ENCODE measurements at places on chromosomes 16 and 17. TPM values are rescaled to one million over a fixed set of nuclear protein-coding genes. Genes with fewer than 3 reads are reported as not detected.

GRCh38 chr16:29702269-29702668, 23.3 kb downstream of the QPRT start:
- H3K4me1 ChIP-seq: peaks cover 22% of the 10 kb centered on the region
- H3K4me3 ChIP-seq: no peak overlapping the region
- H3K27me3 ChIP-seq: no peaks in the 10 kb centered on the region
- peak overlapping the region; percentile 59 for H3K27ac ChIP-seq
- H3K36me3 ChIP-seq: peaks cover 24% of the 10 kb centered on the region
- DNase-seq: no peak

DNA sequence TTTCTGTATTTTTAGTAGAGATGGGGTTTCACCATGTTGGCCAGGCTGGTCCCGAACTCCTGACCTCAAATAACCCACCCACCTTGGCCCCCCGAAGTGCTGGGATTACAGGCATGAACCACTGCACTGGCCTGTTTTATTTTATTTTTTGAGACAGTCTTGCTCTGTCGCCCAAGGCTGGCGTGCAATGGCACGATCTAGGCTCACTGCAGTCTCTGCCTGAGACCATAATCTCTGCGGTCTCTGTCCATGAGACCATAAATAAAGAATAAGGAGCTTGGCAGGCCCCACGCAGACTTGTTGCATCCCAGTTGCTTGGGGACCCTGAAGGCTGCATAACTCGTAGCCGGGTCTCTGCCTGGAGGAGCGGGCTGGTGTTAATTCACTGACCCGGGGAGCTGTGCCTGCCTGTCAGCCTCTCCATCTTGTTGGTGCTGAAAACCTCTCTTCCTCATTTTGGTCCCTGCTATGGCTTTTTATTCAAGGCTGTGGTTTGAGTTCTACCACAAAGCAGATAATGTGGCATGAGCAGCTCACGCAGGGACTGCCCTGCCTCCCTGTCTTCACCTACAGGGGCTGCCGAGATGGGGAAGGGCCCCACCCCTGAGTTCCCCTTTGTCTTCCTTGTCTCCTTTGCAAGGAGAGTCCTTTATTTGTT, 82.1 kb downstream of the MSI2 start:
- H3K36me3 ChIP-seq: peaks cover 21% of the 10 kb centered on the region
- no peak overlapping the region for H3K27ac ChIP-seq
- no peak for DNase-seq
- no peak overlapping the region for H3K4me3 ChIP-seq

DNA sequence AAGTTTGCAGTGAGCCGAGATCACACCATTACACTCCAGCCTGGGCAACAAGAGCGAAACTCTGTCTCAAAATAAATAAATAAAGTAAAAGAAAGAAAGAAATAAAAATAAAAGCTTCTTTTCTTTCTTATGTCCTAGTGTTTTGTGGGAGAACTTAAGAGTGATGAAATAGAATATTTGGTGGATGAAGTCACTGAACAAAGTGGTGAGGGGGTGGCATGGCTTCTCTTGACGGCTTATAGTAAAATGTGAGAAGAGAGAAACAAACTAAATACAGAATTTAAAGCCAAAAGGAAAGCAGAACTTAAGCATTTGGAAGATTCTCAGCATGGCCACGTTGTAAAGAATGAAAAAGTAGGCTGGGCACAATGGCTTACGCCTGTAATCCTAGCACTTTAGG, 15.3 kb downstream of the SGF29 start:
- DNase-seq: no peak
- no peak overlapping the region for H3K27ac ChIP-seq
- no peak overlapping the region for H3K4me3 ChIP-seq
- H3K36me3 ChIP-seq: peaks cover 22% of the 10 kb centered on the region

GRCh38 chr17:77898521-77899434, 59.7 kb upstream of the TNRC6C start:
- peaks cover 30% of the 10 kb centered on the region for H3K27me3 ChIP-seq
- H3K27ac ChIP-seq: no peak overlapping the region
- H3K4me3 ChIP-seq: no peak overlapping the region
- H3K36me3 ChIP-seq: no peaks in the 10 kb centered on the region
- H3K4me1 ChIP-seq: peaks cover 3% of the 10 kb centered on the region

- H3K4me3 ChIP-seq: no peak overlapping the region
- no peak for DNase-seq
- H3K4me1 ChIP-seq: no peaks in the 10 kb centered on the region
- H3K27me3 ChIP-seq: no peaks in the 10 kb centered on the region
- H3K27ac ChIP-seq: no peak overlapping the region
- no peaks in the 10 kb centered on the region for H3K36me3 ChIP-seq
Observed at GRCh38 chr16:4194661-4195060, 47.2 kb downstream of the SRL start.

GRCh38 chr17:12390631-12391030, 275.1 kb upstream of the MYOCD start:
- no peak for DNase-seq
- H3K27ac ChIP-seq: no peak overlapping the region
- no peaks in the 10 kb centered on the region for H3K36me3 ChIP-seq

- no peak overlapping the region for H3K27ac ChIP-seq
- no peak overlapping the region for H3K4me3 ChIP-seq
- peaks cover 35% of the 10 kb centered on the region for H3K36me3 ChIP-seq
- H3K27me3 ChIP-seq: no peaks in the 10 kb centered on the region
Observed at GRCh38 chr17:18928628-18929125, 23.3 kb upstream of the SLC5A10 start.

The CHP2 gene
- total RNA-seq: not detected

DNA sequence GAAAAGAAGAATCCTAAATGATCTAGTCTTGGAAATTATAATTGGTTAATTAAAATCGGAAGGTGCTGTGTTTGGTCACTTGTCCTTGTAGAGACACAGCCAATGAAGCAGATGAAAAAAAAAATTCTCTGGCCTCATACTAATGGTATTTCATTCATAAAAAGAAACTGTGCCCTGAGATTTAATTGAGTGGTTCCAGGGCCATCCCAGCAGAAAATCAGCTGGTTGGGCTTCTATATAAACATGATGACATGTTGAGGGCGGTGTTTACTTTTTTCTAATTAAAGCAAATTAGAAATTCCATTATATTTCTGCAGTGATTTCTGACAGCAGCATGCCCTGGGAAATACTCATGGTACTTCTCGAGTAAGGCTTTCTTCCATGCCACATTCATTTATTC, 191.9 kb upstream of the KCNJ16 start:
- DNase-seq: no peak
- H3K27me3 ChIP-seq: no peaks in the 10 kb centered on the region
- H3K36me3 ChIP-seq: peaks cover 2% of the 10 kb centered on the region
- H3K27ac ChIP-seq: no peak overlapping the region
- no peaks in the 10 kb centered on the region for H3K4me1 ChIP-seq

DNA sequence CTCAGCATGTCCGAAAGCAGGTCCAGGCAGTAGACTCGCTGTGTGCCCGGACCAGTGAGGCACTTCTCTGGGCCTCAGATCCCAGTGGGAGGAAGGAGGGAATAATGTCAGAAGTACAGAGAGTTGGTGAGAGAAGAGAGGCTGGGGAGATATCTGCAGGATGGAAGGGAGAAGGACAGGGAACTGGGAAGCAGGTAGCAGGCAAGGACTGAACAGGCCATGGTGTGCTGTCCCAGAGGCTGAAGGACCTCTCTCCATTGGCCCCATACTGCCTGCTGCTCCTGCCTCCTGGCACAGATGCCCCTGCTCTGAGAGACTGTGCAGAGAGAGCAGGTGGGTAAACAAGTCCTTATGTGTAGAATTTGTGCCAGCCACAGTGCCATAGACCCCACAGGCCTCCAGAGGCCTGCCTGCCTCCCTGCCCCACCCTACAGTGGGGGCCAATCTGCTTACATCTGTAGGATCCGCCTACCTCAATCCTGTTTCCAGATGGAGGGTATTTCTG, 34.2 kb upstream of the CRHR1 start:
- H3K27ac ChIP-seq: no peak overlapping the region
- peaks cover 82% of the 10 kb centered on the region for H3K27me3 ChIP-seq
- no peaks in the 10 kb centered on the region for H3K4me1 ChIP-seq
- DNase-seq: no peak
- H3K36me3 ChIP-seq: no peaks in the 10 kb centered on the region

DNA sequence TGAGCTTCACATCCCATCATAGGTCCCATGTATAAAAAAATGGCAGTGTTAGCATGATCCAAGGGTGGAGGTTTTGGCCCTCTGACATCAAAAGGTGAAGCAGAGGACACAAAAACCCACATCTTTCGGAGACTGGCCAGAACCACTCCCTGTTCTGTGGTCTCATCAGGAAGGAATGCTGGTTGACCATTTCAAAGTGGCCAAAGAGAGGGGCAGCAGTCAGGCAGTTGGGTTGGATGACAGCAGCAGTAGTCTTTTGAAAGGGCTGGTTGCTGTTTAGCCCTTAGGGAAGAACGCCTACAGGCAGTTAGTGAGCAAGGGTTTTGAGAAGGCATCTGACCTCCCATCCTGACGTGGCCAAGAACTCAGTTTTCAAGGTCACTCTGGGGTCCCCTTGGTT, 40.5 kb downstream of the LCMT1 start:
- peaks cover 7% of the 10 kb centered on the region for H3K27me3 ChIP-seq
- DNase-seq: no peak
- no peak overlapping the region for H3K27ac ChIP-seq
- H3K4me3 ChIP-seq: no peak overlapping the region
- peaks cover 10% of the 10 kb centered on the region for H3K4me1 ChIP-seq

DNA sequence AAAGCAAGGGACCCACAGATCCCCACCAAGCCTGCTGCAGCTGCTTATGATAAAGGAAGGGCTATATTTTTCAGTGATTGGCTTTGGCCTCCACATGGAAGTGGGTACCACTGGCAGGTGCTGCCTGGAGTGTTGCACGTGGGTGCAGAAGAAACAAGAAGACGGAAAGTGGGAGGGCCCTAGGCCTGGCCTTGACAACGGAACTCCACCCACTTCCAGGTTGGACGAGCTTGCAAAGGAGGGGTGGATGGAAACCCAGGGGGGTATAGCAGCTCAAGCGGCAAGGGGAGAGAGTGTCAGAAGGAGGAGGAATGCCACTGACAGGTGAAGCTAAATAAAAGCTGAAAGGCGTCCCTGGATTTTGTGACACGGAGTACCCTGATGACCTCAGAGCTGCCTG, 20.3 kb downstream of the TRIM25 start:
- H3K4me1 ChIP-seq: peaks cover 5% of the 10 kb centered on the region
- no peaks in the 10 kb centered on the region for H3K27me3 ChIP-seq
- H3K36me3 ChIP-seq: peaks cover 67% of the 10 kb centered on the region
- no peak overlapping the region for H3K27ac ChIP-seq
- DNase-seq: no peak

DNA sequence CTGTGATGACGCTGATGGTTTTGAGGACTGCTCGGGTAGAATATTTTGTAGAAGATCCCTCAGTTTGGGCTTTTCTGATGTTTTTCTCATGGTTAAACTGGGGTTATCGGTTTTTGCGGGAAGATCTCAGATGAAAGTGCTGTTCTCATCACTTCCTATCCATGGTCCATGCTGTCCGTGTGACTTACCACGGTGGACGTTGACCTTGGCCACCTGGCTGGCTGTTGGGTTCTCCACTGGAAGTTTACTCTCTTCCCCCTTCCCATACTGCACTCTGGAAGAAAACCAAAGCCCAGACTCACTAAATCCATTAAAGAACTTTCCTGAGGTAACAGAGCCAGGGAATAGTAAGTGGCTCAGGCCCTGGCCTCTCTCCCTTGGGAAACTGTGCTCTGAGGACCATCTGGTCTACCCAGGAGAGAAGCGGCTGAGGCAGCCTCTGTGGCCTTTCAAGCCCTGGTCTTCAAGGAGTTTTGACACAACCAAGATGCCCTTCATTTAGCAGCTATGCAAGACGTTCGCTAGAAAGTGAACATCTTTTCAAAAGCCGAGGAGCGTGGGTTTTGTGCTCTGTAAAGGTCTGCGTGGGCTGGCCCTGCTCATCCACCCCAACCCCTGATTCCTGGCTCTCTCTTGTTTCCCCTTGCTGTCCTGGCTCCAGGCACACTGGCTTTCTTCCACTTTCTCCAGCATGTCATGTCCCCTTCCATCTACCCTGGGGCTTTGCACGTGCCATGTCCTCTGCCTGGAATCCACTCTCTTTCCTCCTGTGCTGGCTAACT, 43.1 kb downstream of the IRF8 start:
- no peaks in the 10 kb centered on the region for H3K4me1 ChIP-seq
- no peak for DNase-seq
- H3K27me3 ChIP-seq: peaks cover 29% of the 10 kb centered on the region
- no peak overlapping the region for H3K4me3 ChIP-seq
- H3K36me3 ChIP-seq: no peaks in the 10 kb centered on the region
- no peak overlapping the region for H3K27ac ChIP-seq

The SYCE1L gene
- 21.3 TPM for total RNA-seq
